ENCODE measurements at places on chromosomes 13 and 19.

DNA sequence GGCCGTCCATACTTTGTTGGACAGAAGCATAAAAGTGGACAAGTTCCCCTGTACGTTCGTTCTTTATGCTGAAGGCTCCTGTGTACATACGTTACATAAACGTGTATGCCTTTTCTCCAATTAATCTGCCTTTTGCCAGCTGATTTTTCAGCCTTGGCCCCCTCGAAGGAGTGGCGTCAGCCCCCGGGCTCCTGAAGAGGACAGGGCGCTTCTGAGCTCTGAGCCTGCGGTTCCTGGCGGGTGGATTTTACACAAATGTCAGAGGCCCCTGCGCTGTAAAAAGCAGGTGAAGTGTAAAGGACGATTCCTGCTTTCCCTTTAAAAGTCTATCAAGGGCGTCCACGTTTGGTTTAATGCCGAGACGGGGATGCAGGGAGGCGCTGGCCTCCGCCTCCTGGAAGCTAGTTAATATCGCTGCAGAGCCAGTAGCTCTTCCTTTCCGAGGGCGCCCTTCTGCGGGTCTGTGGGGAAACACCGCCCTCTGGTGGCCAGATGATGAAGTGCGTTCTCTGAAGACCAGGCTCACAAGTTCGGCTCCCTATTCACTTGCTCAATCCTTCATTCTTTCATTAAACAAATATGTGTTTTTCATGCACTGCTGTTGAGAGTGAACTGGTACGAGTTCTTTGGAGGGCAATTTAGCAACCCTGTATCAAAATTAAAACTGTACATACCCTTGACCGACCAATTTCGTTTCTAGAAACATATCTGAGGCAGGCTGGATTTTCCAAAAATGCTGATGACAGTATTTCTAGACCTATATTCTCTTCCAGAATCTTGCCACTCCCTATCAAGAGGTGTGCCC, 62.0 kb downstream of the GPR12 start:
- peak; percentile 68 for DNase-seq

- no peak for DNase-seq
These were observed 56.1 kb upstream of the ADGRE5 start for GRCh38 chr19:14325134-14325533.

DNA sequence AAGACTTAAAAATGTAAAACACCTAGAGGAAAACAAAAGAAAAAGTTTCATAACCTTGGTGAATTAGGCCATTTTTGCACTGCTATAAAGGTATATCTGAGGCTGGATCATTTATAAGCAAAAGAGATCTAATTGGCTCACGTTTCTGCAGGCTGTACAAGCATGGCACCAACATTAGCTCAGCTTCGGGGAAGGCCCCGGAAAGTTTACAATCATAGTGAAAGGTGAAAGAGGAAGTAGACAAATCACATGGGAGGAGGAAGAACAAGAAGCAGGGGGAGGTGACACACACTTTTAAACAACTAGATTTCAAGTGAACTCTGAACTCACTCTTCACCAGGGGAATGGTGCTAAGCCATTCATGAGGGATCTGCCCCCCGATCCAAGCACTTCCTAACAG, 1358.5 kb upstream of the PCDH9 start:
- DNase-seq, result no peak

DNA sequence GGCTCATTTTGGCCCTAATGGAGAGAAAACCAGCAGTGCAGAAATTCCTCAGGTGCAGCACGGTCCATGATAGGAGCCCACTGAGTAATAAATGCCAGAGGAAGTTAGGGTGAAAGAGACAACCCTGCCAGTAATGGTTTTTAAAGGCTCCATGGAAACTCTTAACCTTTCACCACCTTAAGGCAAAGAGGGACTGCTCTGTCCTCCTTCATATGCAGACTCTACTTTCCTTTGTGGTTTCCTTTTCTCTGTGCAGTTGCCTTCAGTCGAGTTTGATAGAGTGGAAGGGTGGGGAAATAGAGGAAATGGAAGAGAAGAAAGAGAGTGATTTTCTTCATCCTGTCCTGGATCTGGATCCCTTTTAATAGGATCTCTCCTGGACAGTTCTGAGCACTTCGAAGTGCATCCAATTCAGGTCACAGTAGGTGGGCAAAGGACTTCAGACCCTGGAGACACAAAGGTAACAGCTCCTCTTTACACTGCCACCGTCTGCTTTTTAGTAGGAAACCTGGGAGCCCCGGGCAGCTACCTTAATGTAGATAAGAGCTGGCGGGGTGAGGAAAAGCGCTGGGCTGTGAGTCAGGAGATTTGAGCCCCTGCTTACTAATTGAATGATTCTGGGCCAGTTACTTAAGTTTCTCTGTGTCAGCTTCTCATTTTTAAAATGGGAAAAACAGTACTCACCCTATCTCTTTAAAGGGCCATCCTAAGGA, 294.8 kb downstream of the KCNRG start:
- no peak for DNase-seq

DNA sequence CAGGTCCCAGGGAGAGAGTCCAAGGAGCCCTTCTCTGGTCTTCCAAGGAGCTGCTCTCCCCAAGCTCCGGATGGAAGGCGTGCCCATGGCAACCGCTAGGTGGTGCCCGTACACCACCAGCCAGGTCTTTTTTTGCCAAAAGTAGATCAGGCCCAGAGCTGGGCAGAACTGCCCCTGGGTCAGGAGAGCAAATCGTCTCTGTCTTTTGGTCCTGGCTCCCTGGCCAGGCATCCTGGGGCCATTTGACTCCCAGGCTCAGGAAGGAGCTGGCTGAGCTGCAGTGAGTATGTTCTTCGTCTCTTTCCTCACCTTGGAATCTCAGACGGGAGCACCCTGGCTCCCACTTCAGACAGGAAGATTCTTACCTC, 24.6 kb upstream of the BCL3 start:
- peak; percentile 77 for DNase-seq
